RPMI8226 (cell line): ENCODE measurements at places on chromosomes 11 and 22.

- DNase-seq: no peak
Observed at GRCh38 chr22:36480941-36481392, 473 bp downstream of the TXN2 start.

DNA sequence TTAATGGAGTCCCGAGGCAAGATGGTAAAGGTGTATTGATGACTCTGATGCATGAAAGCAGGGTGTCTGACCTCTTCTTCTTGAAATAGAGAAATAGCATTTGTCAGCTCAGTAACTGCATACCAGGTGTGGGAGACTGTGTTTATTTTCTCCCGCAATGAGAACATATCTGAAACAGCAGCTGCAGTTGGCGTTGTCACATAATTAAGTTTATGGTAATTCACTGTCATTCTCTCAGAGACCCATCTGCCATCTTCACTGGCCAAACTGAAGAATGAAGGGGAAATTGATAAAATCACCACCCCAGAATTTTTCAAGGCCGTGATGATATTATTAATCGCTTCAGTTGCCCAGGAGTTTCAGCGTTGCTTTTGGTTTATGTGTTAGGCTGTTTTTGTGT, 20.1 kb upstream of the MCHR1 start:
- DNase-seq: no peak

DNA sequence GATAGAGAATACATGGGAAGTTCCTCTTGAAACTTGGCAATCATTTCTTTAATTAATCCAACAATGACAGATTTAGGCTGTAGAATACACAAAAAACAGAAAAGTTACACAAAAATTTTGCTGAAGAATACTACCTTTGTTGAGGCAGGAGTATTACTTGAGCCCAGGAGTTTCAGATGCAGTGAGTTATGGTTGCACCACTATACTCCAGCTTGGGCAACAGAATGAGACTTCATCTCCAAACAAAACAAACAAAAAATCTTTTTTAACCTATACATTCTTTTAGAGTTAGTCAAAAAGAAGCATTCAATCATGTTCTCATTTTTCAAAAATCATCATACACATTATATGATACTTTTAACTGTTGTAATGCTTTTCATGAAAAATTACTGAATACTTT, 22.1 kb downstream of the UEVLD start:
- no peak for DNase-seq

DNA sequence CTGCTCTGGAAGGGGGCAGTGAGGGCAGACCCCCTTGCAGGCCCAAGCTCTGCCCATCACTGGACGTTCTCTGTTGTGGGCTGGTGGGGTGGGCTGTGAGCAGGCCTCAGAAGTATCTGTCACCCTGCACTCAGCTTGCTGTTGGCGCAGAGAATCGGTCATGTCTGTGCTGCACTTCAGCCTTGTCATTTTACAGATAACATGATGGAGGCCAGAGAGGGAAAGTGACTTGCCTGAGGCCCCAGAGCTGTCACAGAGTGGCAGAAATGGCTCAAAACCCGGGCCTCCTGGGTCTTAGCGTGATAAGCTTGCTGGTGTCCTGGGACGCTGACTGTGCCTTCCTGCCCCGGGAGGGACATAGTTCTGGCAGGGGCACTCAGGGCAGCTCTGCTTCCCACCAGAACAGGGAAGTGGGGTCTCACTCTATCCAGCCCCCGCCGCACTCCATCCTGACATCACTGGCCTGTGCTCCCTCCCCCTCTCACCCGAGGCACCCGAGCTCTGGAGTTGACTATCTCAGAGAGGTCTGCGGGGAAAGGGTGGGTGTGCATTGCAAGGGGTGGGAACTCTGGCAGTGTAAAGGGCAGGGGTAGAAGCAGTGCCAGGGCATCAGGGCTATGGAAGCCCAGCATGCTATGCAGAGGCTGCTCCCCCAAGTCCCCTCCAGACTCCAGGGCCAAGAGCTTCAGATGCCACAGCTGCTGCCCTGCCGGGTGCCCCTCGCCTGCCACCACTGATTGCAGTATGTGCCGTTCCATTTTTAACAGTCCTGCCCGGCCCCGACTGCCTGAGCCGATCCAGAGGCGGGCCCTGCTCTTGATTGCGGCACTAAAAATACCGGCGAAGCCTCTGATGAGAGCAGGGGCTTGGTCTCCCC, 50.4 kb upstream of the NECTIN1 start:
- DNase-seq: no peak

GRCh38 chr11:36264011-36264972, 24.9 kb downstream of the COMMD9 start:
- DNase-seq: no peak

DNA sequence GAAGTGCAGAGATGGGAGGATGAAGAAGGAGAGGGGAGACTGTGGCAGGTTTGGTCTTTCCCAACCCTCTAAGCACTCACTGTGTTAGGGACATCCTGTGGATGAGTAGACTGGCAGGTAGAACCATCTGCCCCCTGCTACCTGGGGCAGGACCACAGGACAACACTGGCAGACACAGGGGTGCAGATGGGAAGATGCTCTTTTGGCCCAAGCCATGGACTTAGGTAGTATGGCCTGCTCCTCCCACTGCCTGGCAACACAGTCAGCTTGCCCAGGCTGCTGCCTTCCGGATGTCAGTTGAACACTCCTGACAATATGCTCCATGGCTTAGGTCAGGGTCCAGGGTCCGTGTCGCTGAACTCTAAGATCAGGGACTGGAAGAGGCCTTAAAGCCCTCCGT, 140.7 kb upstream of the NAV2 start:
- DNase-seq: no peak

GRCh38 chr22:42511401-42511891, 8.2 kb downstream of the RRP7A start:
- peak; percentile 91 for DNase-seq

GRCh38 chr11:73804712-73805111, 17.0 kb downstream of the MRPL48 start:
- DNase-seq: no peak

- DNase-seq: peak; percentile 47
Observed at GRCh38 chr11:20623252-20623651, 23.8 kb downstream of the SLC6A5 start.

DNA sequence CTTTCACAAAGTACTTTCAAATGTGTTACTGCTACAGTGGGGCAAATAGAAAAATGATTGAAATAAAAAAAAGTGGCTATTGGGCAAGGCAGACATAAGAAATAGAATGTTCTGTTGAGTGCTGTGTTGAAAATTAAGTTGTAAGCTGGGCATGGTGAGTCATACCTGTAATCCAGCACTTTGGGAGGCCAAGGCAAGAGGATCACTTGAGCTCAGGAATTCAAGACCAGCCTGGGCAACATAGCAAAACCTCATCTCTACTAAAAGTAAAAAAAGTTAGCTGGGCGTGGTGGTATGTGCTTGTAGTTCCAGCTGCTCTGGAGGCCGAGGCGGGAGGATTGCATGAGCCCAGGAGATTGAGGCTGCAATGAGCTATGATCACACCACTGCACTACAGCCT, 26.9 kb upstream of the LDHA start:
- DNase-seq: no peak

- DNase-seq: no peak
Observed at GRCh38 chr11:72015511-72016061, 16.9 kb downstream of the IL18BP start.

- DNase-seq: no peak
Observed at GRCh38 chr22:45273452-45274075, 11.2 kb upstream of the UPK3A start.

- DNase-seq: no peak
Observed at GRCh38 chr22:20844055-20845037, 14.3 kb downstream of the PI4KA start.

- no peak for DNase-seq
Observed at GRCh38 chr22:27625769-27626674, 175.5 kb downstream of the MN1 start.

DNA sequence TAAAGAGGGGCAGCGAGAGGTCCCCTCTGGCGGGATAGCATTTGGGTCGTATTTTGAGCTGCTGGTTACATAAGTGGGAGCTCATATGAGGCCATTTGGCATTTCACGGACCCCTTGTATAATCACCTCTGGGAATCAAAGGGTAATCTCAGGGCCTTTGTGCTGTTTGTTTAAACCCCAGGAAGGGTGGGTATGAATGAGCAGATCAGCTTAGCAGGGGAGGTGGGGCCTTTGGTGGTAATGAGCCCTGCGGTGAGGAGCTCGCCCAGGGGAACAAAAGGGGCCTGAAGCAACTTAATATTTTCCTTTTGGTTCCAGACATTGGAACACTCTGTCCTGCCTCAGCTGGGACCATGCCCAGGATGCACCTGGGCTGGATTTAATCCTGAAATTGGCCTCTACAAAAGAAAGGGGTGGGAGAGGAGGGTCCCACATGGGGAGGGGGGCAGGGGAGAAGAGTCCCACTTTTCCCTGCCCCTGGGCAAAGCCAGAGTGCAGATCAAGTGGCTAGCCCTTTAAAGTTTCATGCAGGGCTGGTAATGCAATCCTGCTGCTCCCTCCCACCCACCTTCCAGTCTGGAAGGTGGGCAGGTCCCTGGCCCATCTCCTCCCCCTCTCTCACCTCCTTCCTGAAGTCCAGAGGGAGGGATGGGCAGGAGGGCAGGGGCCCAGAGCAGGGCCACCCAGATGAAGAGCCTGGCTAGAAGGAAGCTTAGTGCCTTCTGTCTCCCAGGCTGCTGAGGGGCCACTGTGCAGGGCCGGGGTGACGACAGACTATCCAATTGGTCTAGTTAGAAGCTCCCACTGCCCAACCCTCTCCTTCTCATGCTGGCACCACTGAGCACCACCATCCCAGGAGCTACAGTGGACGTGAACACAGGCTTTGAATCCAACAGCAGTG, 10.5 kb downstream of the TSKU start:
- no peak for DNase-seq

DNA sequence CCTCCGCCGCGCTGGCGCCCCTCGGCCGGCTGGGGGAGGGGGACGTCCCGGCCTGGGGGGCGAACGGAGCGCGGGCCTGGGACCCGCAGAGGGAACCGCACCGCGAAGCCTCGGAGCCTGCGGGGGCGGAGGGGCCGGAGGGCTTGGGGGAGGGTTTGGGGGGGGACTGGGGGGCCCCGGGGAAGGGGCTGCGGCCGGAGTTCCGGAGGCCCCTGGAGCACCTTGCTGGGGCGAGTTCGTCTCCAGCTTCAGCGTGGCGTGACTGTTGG, 261 bp upstream of the SCT start:
- DNase-seq: no peak

GRCh38 chr11:33747979-33748378, 11.8 kb upstream of the CD59 start:
- no peak for DNase-seq

DNA sequence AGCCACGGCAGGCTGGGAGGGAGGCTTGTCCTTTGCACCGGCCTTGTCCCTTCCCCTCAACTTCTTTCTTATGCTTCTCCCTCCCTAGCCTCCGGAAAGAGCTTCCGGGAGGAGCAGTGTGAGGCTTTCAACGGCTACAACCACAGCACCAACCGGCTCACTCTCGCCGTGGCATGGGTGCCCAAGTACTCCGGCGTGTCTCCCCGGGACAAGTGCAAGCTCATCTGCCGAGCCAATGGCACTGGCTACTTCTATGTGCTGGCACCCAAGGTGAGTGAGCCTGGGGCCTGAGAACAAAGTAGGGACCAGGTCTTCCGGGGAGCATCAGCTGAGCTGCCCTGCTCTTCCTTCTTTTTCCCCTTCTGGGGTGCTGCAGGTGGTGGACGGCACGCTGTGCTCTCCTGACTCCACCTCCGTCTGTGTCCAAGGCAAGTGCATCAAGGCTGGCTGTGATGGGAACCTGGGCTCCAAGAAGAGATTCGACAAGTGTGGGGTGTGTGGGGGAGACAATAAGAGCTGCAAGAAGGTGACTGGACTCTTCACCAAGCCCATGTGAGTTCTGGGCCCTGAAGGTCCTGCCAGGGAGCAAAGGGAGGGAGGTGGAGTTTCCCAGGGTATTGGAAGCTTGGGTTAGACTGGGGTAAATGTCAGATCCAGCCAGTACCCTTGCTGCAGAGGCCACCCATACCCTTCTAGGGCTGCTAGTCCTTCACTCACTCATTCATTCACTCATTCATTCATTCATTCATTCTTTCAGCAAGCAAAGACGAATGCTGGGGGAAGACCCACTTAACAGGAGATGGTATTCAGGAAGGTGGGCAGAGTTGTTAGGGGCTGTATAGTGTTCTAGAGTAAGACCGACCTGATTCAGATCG, 22.6 kb downstream of the ADAMTS15 start:
- DNase-seq: no peak

DNA sequence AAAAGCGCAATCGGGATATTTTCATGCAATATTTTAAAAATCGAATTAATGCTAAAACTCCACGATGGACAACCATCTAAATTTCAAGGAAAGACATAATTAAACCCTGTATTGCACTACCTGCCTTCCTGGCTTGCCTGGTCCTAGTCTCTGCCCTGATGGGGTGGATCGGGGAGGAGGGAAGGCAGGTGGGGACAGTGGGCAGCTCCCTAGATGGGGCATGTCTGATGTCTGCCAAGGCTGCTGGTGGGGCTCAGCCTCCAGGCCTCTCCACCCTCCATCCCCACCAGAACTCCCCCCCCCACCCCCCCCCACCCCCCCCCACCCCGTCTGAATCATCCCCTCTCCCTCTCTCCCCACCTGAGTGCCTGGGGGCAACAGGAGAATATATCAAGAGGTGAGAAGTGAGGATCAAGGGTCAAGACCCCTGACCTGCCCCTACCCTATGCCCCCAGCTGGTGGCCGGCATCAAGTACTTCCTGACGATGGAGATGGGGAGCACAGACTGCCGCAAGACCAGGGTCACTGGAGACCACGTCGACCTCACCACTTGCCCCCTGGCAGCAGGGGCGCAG, 650 bp downstream of the CST6 start:
- DNase-seq: no peak

- DNase-seq: no peak
Observed at GRCh38 chr11:9825315-9825714, 161.4 kb downstream of the SWAP70 start.

GRCh38 chr11:1879941-1880720, 11.6 kb downstream of the PRR33 start:
- no peak for DNase-seq

DNA sequence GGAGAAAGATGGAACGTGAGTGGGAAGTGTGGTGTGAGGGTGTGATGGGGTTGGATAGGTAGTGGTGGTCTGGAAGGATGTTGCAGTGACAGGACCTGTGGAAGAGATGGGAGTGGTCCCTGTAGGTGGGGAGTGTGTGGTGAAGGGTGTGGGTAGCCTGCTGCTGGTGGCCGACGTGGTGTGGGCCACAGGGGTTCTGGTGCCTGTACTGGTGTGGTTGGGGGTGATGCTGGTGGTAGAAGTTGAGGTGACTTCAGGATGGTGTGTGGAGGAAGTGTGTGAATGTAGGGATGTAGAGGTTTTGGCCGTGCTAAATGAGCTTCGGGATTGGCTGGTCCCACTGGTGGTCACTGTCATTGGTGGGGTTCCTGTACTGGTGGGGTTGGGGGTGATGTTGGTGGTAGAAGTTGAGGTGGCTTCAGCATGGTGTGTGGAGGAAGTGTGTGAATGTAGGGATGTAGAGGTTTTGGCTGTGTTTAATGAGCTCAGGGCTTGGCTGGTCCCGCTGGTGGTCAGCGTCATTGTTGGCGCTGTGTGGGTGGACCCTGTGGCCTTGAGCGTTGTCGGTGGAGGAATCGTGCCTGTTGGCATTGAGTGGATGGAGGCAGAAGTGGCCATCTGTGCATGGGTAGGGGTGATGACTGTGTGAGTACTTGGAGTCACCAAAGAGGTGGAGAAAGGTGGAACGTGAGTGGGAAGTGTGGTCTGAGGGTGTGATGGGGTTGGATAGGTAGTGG, 19.1 kb downstream of the MUC6 start:
- DNase-seq: no peak
